ENCODE measurements at places on chromosomes 1 and 21.

GRCh38 chr21:45200581-45201296 is 87.0 kb downstream of the POFUT2 start:
- DNase-seq, result no peak

DNA sequence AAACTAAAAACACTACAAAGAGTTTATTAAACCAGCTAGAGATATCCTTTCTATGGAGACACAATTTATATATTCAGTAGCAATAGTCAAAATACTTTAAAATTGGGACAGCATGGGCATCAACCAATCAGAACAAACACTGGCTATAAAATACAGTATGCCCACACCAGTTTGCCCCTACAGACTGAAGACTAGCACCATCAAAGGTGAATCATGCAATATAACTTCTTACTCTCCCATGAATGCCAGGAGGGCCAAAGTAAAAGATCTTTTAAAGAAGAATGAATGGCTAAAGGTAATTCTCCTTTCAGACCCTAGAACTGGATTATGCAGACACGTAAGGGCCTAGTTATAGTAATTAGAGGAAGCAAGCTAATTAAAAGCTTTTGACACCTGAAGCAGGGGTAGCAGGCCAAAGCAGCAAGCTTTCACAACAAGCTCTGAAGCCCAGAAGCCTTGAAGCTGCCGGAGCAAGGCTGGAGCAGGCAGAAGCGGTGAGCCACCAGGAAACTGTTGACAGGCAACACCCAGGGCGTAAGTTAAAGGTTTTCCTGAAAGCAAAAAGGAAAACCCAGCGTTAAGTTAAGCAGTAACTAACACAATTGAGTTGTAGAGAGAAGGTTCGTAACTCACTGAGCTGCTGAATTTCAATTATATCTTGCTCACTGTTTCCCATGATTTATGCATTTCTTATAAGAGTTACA is 99.3 kb downstream of the CDC42BPA start:
- DNase-seq, result no peak

DNA sequence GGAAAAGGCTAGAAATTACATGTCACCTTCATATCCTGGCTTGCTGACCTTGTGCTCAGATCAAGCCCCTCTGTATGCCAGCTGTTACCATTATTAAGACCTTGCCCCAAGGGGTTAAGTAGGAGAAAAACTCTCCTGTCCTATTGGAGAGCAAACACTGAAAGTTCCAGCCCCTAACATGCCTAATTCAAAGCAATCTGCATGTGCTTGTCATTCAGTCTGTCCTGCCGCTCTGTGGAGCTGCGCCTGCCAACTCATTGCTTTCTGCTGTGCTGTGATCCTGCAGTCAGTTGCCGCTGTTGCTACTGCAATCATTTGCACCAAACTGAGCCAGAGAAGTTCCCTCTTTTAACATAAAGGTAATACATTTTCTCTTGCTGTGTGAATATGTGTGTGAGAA is 113.4 kb downstream of the DISP1 start:
- no peak for DNase-seq

GRCh38 chr1:186421446-186421845 is 39.5 kb downstream of the PDC start:
- DNase-seq, result no peak

- DNase-seq, result no peak
Measured at GRCh38 chr21:16821588-16821987, 691.3 kb upstream of the CXADR start.

- DNase-seq, result no peak
Measured at GRCh38 chr1:178344513-178345091, 152.2 kb downstream of the CLEC20A start.

DNA sequence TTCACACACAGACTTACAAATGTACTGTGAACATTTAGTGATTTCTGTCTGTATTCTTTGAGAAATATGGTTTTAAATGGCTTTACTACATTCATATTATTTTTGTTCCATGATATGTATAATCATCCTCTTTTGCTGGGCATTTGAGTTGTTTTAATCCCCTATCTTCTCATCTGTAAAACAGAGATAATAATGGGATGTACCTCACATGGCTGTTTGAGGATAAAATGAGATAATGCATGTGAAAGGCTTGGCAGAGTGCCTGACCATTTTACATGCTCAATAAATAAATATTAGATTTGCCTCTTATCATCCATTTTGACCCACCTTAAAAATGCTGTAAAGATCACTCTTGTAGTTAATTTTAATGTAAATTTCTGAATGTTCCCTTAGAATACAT is 197.2 kb downstream of the C1orf94 start:
- no peak for DNase-seq

GRCh38 chr21:17730782-17731181 is 88.4 kb downstream of the C21orf91 start:
- peak; percentile 3 for DNase-seq

- no peak for DNase-seq
Measured at GRCh38 chr21:33114276-33114675, 44.3 kb downstream of the OLIG1 start.

- DNase-seq, result no peak
Measured at GRCh38 chr1:30899577-30900389, 8.8 kb downstream of the SDC3 start.

DNA sequence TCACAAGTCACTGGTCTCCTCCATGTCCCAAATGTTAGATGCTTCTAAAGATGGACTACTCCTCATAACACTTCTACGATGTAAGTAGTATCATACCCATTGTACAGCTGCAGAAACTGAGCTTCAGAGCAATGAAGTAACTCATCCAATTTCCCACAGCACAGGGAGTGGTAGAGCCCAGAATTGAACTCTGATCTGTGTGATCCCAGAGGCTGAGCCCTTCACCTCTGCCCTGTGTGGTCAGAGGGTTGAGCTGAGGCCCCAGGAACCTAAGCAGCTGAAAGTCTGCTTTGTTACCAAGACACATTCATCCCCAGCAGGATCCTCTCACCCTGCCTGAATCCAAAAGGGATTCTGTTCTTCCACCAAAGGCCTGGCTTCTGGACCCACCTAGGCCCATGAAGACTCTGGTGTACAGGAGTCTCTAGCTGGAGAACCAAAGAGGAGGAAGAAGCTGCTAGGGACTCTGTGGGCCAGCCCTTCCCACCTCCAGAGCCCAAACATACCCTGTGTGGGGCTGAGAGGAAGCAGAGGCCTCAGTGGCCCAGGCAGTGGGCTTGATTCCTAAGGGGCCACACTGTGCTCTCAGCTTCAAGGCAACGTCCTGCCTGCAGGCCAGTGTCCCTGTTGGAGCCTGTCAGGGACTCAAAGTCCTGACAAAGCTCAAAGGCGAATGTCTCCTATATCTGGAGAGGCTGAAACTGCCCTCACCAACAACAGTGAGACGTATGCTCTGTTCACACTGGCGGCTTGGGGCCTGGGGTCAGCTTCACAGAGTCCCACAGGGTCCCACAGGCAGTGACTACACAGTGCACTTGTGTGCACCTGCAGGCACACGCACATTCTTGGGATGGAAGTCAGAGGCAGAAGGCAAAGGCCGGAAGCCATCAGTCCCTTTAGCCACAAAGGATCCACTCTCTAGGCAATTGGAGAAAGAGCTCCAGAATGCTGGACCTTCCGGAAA is 40.4 kb upstream of the SLC30A1 start:
- DNase-seq, result no peak

GRCh38 chr1:218430822-218431221 is 85.7 kb downstream of the TGFB2 start:
- DNase-seq, result no peak

DNA sequence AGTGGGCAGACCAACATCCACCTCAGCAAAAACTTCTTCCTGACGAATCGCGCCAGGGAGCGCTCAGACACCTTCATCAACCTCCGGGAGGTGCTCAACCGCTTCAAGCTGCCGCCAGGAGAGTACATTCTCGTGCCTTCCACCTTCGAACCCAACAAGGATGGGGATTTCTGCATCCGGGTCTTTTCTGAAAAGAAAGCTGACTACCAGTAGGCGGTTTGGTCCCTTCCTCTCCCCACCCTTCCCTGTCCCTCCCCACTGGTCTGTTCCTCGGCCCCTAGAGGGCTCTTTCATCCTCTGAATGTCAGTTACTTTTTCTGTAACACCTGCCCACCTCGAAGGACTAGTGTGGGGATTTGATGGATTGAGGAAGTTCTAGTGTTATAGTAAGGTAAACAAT is 46.9 kb downstream of the CAPN2 start:
- no peak for DNase-seq

DNA sequence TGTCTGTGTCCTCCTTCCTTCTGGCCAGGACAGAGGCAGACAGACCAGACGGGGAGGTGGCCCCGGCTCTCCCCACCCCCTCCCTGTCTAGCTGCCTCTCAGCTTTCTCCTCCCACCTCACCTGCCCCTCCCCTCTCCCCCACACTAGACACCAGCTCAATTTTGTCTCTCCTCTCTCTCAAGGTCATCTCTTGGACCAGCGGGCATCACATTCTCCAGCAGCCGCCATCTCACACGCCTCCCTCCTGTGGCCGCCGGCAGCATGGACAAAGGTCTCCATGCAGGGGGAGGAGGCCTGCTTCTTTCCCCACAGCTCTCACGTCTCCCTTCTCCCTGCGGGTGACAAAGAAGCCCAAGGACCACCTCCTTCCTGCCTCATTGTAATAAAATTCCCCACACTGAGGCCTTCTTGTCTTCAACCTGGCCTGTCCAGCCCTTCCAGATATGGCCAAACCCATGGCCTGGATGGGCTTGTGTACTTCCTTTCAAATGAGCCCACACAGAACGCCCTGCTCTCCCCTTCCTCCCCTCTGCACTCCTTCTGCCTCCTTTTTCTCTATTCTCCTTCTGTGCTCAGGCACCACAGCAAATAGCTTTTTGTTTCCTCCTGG is 14.6 kb downstream of the OPTC start:
- DNase-seq, result no peak

DNA sequence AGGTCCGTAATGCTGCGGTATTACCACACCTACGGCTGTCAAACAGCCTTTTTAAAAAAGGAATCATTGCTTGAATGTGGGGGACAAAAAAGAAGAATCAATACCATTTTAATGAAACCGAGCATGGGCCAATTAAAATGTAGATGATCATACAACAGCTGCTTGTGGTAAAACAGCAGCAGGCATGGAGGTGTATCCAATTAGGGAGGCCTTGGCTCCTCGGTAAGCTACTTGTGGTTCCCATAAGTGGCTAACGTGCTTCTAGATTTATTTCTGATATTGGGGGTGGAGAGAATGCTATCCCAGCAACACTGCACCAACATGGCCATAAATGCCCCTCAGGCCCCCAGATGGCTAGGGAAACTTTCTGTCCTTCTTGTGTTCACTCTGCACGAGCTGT is 1.8 kb downstream of the PTPN14 start:
- DNase-seq, result no peak

GRCh38 chr21:42080788-42081083 is 9.6 kb downstream of the UMODL1 start:
- no peak for DNase-seq

DNA sequence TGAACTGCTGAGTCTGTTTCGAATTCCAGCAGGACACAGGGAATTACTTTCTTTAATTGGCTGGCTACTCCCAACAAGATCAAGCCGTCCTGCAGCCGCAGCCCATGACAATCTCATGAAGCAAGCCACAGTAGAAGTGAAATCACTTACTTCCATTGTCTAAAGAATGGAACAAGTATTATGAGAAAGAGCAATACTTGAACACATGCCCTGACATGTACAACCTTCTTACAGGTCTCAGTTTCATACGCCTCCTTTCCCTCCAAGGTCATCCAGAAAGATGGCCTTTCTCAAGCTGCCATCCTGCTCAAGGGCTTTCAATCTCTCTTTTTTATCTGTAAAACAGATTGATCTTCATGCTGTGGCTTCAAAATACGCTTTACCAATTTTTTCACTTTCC is 85.1 kb downstream of the PCSK9 start:
- no peak for DNase-seq

DNA sequence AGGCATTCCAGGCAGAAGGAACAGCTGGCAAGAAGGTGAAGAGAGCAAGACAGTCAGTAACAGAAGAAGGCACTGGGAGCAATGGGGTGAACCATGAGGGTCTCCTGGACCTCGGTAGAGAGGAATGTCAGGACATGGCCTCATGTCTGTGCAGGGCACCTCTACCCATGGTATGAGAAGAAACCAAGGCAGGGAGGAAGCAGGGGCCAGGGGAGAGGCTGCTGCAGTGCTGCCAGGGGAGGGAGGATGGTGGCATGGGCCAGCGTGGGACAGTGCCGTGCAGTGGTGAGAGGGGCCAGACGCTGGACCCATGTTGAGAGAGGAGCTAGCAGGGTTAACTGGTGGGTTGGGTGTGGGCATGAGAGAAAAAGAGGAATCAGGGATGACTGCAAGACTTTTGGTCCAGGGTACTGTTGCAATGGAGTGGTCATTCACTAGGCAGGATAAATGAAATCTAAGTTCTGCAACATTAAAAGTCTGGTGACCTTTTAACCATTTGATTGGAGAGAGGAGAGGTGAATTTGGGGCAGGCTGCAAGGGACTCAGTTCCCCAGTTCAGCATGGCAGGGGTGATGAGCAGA is 577.6 kb downstream of the MATN1 start:
- DNase-seq, result no peak

DNA sequence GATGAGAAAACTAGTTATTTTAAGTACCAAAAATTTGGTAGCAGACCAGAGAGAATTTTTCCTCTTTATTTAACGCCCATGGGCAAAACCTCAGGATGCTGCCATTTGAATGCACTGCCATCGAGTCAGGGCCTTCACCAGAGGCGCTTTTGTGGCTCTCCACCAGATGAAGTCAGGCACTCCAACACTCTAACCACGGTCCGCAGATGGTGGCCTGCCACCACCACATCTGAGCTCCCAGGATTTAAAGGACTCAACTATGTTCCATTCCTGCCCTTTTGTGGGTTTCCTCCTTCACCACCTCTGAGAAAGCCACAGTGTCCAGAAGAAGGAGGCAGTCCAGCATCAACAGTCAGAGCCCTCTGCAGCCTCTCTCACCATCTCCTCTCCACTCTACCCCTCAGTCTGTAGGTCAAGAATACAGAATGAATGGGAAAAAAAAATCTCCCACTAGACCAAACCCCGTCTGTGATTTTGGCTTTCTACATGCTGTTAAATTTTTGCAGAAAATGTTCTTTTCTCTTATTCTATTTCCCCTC is 647.4 kb downstream of the USP25 start:
- DNase-seq, result no peak

- no peak for DNase-seq
Measured at GRCh38 chr1:5733596-5733995, 258.6 kb downstream of the NPHP4 start.

Measured in CD4-positive, alpha-beta T cell treated with Interleukin-10 for 1 hour (primary cell).